Hematopoietic multipotent progenitor cell treated with erythropoietin and hydrocortisone succinate and interleukin-3 and kit ligand, for 6 days (in vitro differentiated cells): ENCODE measurements at places on chromosomes 3 and 15.

DNA sequence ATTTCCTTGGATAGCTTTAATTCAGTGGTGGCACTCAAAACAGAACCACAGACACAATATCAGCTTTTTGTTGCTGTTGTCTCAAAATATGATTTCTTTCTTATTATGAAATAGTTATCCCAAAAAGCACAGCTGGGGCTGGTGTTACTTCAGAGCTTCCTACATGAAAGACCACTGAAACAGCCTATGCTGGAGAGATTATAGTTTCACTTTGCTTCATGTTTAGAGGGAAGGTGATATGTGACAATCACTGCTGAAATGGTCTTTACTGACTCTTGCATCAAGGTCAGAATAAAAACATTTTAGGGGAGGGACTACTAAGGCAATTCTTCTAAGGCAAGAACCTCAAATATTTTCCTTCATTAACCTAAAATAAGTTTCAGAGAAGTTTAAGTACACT lies 190.7 kb downstream of the TNIK start:
- no peak for DNase-seq

DNA sequence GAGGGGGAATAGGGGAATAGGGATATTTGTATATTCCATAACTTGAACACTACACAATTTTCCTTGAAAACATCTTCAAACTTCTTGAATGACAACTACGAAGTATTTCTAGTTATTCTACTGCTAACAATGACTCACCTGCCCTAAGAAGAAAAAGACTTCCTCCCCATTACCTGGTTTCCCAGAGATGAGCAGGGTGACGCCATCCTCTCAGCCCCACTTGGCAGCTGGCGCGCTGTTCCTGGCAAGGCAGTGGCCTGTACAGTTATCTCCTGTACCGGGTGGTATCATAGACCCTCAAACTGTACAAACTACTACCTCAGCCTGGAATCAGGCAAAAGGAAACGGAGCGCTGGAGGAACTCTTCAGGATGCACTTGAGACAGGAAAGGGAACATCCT lies 10.4 kb downstream of the WDR82 start:
- no peak for DNase-seq

DNA sequence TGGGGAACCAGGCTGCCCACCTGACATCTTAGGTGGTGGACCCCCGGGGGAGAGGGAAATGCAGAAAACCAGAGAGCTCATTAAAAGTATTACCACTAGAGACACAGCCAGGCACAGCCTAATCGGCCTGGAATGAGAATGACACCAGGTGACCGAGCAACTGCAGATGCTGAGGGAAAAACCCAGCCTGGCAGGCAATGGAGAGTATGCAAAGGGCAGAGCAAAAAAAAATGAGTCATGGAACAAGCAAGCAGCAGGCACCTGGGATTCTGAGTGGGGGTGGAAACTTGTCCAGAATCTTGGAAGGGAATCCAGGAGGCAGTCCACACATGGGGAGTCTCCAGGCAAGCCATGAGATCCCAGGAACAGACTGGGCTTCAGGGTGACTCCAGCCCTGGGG lies 183.7 kb upstream of the LRRN1 start:
- no peak for DNase-seq

GRCh38 chr3:170751899-170752293 lies 118.1 kb downstream of the RPL22L1 start:
- DNase-seq, result no peak

GRCh38 chr15:81752546-81752942 lies 293.3 kb downstream of the MEX3B start:
- peak; percentile 76 for DNase-seq

DNA sequence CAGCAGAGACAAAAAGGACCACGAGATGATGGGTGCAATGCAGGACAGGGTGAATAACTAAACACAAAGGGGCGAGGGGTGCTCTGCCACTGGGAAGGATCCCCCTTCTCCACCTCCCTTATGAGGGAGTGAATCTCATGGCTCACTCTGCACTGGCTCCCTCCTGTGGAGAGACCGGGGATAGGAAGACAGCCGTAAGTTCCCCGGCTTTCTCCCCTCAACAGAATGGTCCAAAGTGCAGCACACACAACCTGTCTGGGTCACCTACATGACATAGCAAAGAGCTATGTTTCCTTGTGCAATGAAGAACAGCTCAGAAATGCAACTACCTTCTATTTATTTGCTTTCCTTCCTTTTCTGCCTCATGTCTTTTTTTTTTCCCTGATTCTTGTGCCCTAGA lies 7.8 kb upstream of the ACSBG1 start:
- peak; percentile 67 for DNase-seq

DNA sequence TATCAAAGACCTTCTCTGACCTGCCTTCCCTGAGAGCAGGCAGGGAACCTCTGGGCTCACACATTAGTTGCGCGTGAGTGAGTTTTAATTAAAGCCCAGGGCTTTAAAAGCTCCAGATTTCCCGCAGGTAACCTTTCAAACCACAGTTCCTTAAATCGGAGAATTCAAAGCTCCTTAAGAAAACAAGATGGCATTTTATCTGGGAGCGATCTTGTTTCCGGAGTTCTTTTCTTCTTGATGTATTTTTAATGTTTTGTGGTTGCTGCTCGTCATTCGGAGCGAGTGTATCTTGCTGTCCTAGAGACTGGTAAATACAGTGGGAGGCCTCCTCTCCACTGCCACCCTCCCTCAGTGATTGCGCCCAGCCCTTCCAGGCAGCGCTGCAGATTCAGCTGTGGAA lies 284.3 kb downstream of the CLSTN2 start:
- no peak for DNase-seq

DNA sequence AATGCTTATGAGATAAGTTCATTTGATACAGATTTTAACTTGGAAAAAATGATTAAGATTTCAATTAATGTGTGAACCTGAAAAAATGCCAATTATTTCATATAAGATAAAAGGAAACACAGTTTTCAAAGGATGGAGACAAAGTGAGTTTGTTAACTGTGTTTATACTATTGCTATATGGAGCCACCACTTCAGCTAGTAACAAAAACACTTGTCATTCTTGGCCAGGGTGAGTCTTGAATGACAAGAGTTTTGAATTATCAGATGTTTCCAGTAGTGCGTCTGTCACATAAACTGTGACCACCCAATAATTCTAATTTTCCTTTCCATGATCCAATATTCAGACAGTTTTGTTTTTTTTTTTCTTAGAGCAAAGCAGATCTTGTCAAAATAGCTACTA lies 78.0 kb upstream of the GADL1 start:
- no peak for DNase-seq

- DNase-seq, result no peak
Measured at GRCh38 chr3:57098418-57099310, 38.2 kb downstream of the SPATA12 start.

DNA sequence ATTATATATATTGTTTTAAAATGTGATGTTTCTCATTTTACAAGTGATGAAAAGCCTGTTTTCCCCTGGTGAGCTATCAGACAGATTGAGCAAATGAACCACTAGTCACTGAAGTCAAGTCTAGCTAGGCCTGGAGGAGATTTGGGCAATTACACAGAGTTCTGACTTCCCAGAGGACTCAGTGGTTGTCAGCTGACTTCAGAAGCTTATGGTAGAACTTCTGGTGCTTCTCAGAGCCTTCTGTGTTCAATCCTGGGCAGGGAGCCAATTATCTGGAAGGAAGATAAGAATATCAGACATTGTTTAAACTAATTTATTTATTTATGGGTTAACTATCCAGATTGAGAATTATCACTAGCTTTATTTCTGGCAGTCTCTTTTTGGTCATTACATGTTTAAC lies 37.7 kb upstream of the NAALADL2 start:
- peak; percentile 16 for DNase-seq

GRCh38 chr3:5194801-5195509 lies 7.4 kb downstream of the EDEM1 start:
- DNase-seq, result peak; percentile 79

- DNase-seq, result no peak
Measured at GRCh38 chr15:56943403-56943802, 25.0 kb downstream of the TCF12 start.

DNA sequence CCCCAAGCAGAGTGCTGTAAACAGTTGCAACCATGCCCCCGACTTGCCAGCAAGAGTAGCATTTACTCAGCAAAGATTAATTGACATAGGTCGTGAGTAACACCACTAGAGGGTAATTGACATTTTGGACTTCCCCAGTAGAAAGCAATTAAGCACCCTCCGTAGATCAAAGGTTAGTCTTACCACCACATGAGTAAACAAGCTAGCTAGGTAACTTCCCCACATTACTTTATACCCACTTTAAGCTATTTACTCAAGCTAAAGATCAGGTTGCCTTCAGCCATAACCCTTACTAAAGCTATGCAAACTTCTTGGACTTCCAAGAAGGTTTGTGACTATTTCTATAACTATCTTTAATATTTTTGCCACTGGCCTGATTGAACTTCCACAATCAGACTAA lies 1072.7 kb downstream of the OTOL1 start:
- DNase-seq, result no peak

- DNase-seq, result no peak
Measured at GRCh38 chr3:185225523-185225922, 28.3 kb downstream of the EHHADH start.

DNA sequence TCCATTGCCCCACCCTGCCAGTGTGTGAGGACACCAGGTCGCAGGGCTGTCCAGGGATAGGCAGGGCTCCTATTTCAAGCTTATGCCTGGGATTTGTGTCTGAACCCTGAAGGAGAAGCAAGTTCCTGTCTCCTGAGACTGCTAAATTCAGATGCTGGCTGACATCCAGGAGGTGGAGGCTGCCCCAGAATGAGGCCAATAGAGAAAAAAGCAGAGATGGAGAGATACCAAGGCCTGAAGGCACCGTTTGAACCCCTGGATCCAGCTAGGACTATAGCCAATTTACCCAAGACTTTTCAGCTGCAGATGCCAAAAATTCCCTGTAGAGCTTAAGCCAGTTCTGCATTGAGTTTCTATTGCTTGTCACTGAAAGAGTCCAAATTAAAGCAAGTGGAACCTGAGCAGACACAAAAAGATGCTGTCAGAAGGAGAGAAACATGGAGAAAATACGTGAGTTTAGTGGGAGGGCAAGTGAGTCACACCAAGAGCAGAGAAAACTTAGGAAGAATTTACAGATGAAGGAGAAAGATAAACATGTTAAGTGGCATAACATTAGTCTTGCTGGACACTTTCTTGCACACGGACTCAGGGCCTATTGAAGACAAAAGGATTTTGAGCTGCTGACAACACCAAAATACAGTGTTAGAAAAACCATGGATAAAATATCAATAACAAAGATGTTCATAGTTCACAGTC lies 148.6 kb downstream of the CNTN3 start:
- DNase-seq, result no peak

- DNase-seq, result no peak
Measured at GRCh38 chr15:57827971-57828370, 121.5 kb downstream of the POLR2M start.

- no peak for DNase-seq
Measured at GRCh38 chr3:1251282-1252060, 158.6 kb downstream of the CNTN6 start.

DNA sequence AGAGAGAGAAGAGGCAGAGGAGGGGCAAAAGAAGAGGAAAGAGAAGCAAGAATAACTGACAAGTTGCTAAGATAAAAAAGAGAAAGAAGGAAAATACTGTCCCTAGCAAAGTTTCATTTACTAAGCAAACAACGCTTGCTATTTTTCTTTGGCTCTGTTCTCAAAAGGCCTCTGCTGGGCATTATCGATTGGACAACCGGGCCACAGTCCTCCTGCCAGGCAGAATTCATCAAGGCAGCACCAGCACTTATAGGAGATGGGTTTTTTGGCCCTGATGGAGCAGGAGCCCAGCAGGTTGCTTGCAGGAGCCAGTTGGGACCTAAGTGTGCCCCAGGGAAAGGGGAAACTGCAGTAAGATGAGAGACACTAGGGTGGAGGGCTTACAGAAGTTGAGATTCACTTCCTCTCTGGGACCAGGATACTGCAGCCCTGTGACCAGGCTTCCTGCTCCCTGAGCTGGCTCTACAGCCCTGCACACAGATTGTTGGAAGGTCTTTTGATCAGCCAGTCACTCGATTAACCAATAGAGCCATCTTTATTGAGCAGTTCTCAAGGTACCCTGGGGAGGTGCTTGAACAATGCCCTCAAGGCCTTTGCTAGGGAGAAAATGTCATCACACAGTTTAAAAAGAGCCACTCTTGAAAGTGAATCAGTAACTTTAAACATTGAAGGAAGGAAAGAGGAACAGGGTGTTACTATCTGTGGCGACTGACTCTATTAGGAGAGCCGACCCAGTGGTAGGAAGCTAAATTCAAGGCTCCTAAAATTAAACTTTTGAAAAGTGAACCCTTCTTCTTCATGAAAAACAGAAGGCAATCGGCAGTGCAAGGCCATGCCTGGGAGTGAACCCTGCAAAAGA lies 28.8 kb upstream of the GLCE start:
- no peak for DNase-seq

GRCh38 chr3:30356866-30357753 lies 249.3 kb upstream of the TGFBR2 start:
- no peak for DNase-seq

DNA sequence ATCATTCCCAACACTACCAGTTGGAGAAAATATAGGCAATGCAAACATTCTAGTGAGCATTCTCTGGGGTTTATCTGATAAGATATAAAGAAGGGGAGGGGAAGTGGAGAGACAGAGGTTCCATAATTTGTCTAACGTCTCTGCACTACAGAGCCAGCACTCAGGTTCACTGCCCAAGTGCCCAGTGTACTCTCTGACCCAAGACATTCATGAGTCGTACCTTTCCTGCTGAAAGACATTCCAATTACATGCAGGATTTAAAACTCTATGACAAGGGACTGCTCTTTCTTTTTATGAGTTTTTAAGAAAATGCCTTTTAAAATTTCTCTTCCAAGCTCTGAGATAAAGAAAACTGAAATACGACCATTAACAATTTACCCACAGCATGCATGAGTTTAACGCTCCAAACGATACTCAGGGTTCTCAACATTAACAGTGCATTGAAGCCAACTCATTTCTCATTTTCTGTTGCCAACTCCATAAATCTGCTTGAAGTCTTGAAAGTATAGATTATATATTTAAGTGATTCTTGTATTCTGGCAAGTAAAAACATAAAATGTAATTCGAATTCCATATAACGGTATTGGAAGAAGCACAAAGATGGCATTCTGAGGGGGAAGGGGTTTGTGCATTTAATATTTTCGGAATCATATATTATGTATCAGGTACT lies 193.4 kb downstream of the SUCLG2 start:
- no peak for DNase-seq

DNA sequence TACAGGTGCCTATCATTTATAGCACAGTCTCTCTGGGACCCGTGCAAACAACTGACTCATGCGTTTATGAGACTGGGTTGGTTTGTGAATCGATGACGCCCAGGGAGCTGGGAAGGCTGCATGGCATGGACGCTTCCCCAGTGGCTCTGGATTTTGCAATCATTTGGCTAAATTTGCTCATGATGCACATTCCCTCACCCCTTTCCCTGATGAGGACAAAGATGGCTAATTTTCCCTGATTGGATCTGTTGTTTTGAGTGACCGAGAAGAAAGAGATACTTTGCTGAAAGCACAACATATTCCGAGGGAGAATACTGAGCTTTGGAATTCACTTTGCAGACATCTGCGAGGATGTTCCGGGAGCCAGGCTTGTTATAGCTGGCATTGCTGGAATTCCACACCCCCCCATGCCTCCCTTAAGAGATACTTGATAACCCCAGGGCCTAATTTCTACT lies 51.1 kb downstream of the CGNL1 start:
- DNase-seq, result no peak

GRCh38 chr15:40244961-40245523 lies 6.2 kb downstream of the PAK6 start:
- DNase-seq, result no peak

- peak; percentile 82 for DNase-seq
Measured at GRCh38 chr3:4977001-4977852, 2.0 kb upstream of the BHLHE40 start.
